ENCODE measurements at places on chromosomes 12 and 14. TPM values are rescaled to one million over a fixed set of nuclear protein-coding genes. Genes with fewer than 3 reads are reported as not detected.

Gene SERPINA5
- 0.49 TPM for total RNA-seq

DNA sequence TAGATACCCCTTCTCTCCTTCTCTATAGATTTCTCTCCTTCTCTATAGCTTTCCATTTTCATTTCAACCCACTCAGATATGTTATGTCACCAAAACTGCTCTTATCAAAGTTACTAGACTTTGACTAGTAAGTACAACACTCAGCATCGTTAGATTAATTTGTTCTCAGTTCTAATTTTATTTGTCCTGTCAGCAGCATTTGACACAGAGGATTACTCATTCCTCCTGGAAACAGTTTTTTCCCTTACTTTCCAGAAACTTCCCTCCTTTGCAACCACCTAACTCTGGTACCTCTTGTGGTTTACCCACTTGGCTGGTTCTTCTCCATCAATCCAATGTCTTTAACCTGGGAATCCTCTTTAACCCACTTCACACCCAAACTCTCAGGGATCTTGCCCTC lies 423.7 kb downstream of the TMTC2 start:
- no peak for DNase-seq

GRCh38 chr14:95045106-95045701 lies 112.1 kb downstream of the DICER1 start:
- no peak for DNase-seq

Gene RNF212B
- total RNA-seq = not detected

DNA sequence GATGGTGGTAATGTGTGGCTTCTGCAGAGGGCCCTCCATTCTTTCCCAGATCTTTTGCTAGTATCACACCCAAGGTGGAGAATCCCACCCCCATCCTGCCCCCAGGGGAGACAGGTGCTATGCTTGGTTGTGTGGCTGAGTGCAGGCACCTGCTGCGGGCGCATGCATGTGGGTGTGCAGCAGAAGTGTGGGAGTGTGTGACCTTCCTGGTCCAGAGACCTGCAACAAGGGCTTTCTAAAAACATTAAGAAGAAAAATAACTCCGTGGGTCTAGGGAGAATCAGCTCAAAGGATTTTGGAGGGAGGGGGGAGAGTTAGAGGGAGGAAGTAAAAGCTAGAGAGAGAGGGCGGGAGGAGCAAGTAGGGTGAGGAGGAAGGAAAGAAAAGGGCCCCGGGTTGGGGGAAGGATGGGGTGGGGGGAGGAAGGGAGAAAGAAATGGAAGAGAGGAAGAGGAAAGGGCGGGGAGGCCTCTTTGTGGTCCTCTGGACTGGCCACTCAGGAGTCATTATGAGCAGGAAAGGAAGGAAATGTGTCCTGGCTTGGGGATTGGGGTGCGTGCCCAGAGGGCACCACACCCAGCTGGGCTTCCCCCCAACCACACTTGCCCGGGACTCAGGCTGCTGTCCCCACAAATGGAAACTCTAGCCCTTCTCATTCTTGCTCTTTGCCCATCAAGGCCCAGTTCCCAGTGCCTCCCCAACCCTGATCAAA lies 3.1 kb upstream of the FIGNL2 start:
- DNase-seq = no peak

Gene IAPP
- total RNA-seq = not detected

GRCh38 chr14:40855343-40855742 lies 751.3 kb upstream of the LRFN5 start:
- DNase-seq = no peak

Gene SERPINA10
- total RNA-seq = not detected

- DNase-seq = no peak
Measured at GRCh38 chr12:91846466-91847055, 299.1 kb downstream of the BTG1 start.

DNA sequence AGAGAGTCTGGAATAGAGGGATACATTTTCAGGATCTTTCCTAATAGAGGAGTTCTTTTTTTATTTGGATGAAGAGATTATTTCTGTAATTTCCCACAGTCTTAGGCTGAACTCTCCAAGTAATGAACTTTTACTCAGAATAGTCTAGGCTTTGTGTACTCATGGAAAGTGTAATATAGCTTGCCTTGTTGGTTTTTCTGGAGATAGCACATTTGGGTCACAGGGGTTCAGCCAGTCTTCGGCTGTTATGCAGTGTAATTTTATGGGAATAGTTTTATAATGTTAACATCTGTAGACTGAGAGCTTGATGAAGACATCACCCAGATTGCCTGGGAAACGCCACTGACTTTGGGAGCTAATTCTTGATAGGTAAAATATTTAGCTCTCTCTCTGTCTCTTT lies 450.8 kb downstream of the RAD51B start:
- DNase-seq = no peak

GRCh38 chr12:103181366-103182152 lies 224.1 kb downstream of the ASCL1 start:
- no peak for DNase-seq

DNA sequence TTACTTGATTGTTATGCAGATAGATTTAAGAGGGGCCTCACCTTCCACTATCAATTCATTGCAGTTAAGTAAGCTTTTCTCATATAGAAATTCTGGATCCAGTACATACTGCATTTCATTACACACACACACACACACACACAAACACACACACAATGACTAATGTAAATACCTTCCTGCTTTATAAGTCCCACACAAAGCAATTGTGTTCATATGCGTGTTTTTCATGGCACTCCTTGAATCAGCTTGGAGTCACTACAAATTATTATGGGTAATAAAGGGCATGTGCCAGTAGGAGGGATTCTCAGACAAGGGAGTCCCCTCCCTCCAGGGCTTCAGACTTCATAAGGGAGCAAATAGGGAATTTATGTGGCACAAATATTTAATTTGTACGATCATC lies 4.5 kb downstream of the MIPOL1 start:
- peak; percentile 5 for DNase-seq

GRCh38 chr14:65604936-65605335 lies 192.4 kb downstream of the FUT8 start:
- no peak for DNase-seq

Gene OR4K1
- not detected for total RNA-seq

DNA sequence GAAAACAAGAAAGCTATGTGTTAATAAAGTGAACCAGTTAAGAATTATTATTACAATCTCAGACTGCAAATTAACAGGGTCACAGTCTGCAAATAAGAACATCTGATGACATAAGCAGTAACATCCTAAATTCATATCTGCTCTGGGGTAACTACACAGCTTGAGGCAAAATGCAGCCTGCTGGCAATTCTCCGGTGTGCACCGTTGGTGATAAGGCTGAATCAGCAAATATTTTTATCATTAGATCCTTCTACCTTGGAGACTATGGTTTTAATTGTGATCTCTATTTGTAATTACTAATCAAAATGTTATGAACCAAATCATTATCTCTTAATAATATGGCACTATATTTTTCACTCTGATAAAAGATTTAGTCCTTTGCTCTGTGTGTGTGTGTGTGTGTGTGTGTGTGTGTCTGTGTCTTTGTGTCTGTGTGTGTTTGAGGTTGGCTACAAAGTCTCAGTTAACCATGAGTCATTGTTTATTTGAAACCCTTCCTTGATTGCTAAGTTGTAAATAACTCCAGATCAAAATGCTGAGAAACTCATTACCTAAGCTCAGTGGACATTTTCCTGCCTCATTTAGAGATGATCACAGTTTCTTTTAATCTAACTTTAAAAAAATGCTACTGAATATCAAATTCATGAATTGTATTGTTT lies 442.6 kb downstream of the GXYLT1 start:
- DNase-seq = no peak

GRCh38 chr12:12883369-12884001 lies 7.9 kb upstream of the GPRC5A start:
- peak; percentile 69 for DNase-seq

Gene SERPINA3
- total RNA-seq = 0.96 TPM

DNA sequence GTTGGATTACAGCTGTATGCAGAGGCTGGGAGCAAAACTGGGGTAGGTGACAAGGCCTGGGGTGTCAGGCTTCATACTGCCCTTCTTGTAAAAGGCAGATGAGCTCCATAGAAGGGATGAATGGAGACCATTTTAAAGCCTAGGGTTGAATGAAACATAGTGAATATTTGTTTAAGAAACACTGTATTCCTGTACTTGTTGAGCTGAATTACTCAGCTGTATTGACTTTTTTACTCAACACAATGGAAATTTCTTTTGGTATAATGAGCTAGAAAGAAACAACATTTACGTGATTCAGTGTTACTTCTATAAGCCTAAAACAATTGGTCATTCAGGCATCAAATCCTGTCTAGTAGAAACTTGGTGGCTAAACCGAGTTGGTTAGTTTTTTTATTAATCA lies 14.1 kb downstream of the ATP6V0A2 start:
- DNase-seq = no peak

- DNase-seq = no peak
Measured at GRCh38 chr14:55965851-55966250, 152.4 kb upstream of the PELI2 start.

DNA sequence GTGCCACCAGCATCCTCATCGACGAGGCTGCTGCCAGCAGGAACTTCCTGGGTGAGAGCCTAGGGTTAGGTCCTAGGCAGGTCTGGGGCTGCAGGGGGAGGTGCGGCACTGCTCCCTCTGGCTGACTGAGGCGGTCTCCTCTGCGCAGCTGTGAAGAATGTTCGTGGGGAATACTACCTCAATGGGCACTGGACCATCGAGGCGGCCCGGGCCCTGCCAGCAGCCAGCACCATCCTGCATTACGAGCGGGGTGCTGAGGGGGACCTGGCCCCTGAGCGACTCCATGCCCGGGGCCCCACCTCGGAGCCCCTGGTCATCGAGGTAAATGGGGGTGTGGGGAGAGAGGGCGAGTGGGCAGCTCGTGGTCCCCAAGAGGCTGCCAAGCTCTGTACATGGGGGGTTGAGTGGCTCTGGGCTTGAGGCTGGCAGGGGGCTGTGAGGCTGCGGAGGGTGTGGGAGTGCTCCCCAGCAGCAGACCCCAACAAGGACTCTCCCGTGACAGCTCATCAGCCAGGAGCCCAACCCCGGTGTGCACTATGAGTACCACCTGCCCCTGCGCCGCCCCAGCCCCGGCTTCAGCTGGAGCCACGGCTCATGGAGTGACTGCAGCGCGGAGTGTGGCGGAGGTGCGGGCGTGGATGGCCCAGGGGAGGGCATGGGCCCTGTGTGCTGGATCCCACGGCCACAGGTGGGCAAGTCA lies 14.4 kb downstream of the PAPLN start:
- no peak for DNase-seq

Gene SRRM4
- total RNA-seq = not detected

Gene KRT2
- total RNA-seq = not detected

Gene TC2N
- not detected for total RNA-seq

- DNase-seq = no peak
Measured at GRCh38 chr12:51132693-51133092, 40.2 kb downstream of the TFCP2 start.

DNA sequence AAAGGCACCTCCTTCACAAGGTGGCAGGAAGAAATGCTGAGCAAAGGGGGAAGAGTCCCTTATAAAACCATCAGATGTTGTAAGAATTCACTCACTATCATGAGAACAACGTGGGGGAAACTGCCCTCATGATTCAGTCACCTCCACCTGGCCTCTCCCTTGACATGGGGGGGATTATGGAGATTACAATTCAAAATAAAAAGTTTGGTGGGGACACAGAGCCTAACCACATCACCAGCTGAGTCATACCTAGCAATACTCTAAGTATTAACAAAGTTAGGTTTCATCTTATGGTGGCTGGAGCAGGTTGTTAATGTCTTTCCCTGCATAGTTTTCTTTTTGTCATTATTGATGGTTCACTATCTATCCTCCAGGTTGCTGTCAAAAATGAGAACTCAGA lies 113.2 kb upstream of the PPFIA2 start:
- no peak for DNase-seq

DNA sequence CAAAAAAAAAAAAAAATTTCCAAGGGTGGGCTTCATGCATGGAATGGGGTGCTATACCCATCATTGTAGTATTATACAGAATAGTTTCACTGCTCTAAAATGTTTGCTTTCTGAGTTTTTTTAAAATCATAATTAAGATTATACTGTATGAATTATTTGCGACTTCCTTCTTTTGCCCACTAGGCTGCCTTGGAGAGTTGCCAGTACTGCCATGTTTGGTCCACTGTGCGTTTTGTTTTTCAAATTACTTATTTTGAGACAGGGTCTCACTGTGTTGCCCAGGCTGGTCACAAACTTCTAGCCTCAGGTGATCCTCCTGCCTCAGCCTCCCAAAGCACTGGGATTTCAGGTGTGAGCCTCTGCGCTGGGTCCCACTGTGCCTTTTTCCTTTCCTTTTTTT lies 19.9 kb downstream of the PLBD2 start:
- DNase-seq = no peak

DNA sequence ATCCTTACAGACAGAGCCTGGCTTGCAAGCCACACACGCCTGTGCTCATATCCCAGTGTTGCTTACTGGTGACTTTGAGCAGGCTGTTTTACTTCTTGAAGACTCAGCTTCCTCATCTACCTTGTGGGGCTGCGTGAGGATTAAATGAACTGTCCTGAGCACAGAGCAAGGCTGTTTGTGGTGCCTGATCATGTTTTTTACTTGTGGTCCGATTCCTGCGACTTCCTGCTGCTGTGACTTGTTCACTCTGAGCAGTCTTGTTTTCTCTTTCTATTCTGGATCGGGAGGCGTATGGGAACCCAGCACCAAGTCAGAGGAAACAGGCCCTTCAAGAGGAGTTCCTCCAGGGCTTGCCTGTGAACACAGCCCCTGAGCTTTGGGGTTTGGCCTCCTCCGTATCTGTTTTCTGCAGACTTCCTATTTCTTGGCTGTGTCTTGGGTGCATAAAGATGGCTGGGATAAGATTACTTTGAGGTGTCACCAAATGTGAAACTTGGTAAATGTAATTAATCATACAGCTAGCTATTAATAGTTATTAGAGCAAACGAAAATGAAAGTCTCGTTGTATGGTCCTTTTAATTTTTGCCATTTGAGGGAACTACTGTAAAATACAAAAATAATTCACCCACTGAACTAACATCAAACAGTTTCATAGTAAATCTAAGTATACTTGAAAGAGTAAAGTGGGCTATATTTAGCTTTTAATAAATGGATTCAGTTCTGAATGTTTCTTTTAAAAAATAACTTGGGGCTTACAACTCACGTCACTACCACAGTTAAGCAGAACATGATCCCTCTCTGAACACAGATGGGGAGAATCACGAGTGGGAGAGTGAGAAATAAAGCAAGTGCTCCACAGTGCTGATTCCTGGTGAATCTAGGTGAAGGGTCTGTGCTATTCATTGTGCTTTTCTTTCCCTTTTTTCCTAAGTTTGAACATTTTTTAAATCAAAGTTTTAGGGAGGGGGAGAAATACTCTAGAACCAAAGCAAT lies 251.5 kb downstream of the FOXN3 start:
- DNase-seq = no peak

- DNase-seq = no peak
Measured at GRCh38 chr12:32920506-32921085, 24.0 kb upstream of the PKP2 start.

Gene FAM181A
- not detected for total RNA-seq

Gene SPTLC2
- total RNA-seq = 15.0 TPM

All from RPMI7951 (cell line).